Fibroblast of upper back skin (primary cell): ENCODE measurements at places on chromosomes 6 and 20.
A peak's percentile ranks its signal among the peaks of the same experiment; 100 is the strongest.

- peak; percentile 21 for DNase-seq
Measured at GRCh38 chr20:47296950-47297349, 59.5 kb downstream of the ZMYND8 start.

- DNase-seq = no peak
Measured at GRCh38 chr20:56469077-56469449, 636 bp downstream of the RTF2 start.

- no peak for DNase-seq
Measured at GRCh38 chr20:2304180-2304579, 8.4 kb downstream of the TGM3 start.

DNA sequence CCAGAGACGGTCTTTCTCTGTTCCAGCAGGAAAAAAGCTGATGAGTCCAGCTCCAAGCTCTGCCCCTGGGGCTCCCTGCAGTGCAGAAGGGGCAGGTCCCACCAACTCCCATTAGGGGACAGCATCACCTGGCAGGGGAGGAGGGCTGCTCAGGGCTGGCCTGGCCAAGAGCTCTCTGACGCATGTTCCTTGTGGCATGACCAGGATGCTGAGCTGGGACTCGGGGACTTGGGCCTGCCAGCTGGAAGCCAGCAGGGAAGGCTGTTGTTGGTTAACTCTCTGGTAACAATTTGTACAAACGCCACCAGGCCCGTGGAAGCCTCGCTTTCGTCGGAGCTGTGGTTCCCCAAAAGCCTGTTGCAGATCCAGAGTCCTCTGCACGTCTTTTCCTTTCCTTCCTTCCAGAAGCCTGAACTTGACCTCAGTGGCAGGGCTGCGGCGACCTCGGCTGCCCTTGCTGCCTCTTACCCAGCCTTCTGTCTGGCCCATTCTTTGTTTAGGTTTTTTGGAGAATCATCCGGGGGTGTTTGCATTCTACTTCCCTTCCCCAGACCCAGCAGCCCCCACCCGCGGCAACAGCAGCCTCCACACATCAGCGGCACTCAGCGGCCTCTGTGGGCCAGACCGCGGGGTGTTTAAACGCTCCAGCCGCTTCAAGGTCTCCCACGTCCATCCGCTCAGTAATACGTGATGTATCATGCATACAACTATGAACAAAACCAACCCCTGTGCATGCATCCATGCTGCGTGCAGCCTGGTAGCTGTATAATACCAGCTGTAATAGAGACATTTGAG, 63.3 kb downstream of the GNAS-AS1 start:
- DNase-seq = no peak

GRCh38 chr6:89518352-89519055, 85.6 kb downstream of the ANKRD6 start:
- no peak for DNase-seq

GRCh38 chr6:130470766-130471165, 104.9 kb downstream of the TMEM200A start:
- DNase-seq = no peak

DNA sequence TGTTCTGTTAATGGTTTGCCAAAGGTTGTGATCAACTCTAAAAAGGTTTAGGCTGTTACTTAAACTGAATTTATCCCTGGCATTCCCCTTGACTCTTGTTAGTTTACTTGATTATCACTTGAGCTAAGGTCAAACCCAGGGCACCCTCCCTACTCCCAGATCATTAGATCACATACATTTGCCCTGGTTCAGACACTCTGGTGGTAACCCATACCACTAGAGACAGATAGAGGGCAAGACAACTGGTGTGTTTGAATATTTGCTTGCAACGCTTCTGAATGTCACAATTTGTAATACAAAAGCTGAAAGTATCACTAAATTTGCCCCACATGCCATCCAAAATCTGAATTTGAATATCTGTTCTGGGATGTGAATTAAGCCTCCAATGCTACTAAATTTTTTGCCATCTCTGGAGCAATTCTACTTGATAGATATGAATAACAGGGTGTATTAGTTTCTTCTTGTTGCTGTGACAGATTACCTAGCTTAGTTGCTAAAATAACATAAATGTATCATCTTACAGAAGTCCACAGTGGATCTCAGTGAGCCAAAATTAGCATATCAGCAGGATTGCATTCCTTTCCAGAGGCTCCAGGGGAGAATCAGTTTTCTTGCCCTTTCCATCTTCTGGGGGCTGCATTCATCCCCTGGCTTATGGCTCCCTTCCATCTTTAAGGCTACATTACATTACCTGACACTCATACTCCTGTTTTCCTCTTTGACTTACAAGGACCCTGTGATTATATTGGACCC, 45.4 kb downstream of the FIG4 start:
- peak; percentile 35 for DNase-seq

DNA sequence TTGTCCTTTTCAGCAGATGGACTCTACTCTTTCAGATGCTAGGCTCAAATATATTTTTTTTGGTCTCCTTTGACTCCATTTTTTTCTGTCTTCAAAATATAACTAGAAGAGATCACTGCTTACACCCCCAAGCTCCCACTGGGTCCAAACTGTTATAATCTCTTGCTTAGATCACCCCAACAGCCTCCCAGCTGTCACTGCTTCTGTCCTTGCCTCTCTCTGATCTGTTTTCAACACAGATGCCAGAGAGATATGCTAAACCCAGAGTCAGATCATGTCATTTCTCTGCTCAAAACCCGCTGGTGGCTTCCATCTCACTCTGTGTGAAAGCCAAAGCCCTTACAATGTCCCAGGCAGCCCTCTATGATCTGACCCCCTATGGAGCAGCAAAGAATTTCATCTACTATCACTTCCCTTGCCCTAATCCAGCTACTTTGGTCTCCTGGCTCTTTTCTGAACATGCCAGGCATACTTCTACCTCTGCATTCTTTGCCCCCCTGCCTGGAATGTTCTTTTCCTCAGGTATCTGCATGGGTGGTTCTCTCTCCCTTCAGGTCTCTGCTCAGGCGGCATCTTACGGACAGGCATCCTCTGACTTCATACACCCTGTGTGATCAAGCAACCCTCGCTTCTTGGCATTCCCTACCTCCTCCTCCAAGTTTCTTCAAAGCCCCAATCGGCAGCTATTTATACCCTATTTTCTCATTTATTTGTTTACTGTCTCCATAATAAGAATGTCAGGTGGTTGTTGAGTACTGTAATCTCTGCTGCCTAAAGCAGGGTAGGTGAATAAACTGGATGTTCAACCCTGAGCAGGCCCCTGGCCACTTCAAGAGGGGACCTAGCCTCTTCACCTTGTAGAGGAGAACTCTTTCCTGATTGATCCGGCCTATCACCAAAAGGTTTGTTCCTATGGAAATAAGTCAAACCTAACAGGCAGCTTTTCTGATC, 43.6 kb upstream of the SLC4A11 start:
- no peak for DNase-seq

GRCh38 chr6:168363811-168364792, 44.5 kb upstream of the DACT2 start:
- DNase-seq = no peak

DNA sequence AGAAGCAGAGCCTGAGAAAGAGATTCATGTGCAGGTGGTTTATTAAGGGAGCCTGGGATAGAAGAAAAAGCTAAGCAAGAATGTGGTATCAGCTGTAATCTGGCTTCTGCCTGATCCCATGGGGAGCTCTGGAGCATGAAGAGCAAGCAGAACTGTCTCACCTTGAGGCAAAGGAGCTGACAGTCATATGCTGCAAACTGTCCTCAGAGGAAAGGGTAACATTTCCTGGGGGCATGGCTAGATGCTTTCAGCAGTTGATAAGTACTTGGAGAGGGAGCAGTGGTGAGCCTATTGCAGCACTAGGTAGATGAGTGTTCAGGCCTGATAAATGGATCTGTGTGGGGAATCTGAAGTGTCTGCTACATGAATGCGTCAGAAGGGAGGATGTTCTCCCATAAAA, 621.5 kb upstream of the BTBD3 start:
- DNase-seq = no peak

- DNase-seq = no peak
Measured at GRCh38 chr6:150895928-150896632, 30.6 kb downstream of the MTHFD1L start.
